ENCODE measurements at places on chromosomes 11 and 22.

DNA sequence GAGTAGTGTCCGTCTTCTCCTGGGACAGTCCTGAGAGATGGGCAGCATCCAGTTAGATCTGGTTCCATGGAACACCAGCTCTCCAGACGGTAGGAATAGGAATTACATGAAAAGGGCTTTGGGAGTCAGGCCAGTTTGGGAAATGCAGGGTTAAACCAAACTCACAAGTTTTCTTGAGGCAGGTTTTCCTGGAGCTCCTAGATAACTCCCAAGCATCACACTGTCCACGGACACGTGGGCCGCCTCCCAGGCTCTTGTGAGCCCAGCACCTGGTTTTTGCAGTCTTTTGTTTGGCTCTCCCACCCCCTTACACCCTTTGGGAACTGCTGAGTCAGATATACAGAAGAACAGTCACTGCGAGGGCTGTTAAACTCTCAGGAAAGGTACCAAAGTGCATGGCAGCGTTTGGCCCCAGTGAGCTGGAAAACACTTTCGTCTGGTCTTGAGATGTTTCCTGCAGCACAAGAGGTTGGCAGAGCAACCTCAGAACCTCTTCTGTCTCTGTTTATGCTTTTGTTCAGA is 90.0 kb downstream of the BCR start:
- no peak for DNase-seq

DNA sequence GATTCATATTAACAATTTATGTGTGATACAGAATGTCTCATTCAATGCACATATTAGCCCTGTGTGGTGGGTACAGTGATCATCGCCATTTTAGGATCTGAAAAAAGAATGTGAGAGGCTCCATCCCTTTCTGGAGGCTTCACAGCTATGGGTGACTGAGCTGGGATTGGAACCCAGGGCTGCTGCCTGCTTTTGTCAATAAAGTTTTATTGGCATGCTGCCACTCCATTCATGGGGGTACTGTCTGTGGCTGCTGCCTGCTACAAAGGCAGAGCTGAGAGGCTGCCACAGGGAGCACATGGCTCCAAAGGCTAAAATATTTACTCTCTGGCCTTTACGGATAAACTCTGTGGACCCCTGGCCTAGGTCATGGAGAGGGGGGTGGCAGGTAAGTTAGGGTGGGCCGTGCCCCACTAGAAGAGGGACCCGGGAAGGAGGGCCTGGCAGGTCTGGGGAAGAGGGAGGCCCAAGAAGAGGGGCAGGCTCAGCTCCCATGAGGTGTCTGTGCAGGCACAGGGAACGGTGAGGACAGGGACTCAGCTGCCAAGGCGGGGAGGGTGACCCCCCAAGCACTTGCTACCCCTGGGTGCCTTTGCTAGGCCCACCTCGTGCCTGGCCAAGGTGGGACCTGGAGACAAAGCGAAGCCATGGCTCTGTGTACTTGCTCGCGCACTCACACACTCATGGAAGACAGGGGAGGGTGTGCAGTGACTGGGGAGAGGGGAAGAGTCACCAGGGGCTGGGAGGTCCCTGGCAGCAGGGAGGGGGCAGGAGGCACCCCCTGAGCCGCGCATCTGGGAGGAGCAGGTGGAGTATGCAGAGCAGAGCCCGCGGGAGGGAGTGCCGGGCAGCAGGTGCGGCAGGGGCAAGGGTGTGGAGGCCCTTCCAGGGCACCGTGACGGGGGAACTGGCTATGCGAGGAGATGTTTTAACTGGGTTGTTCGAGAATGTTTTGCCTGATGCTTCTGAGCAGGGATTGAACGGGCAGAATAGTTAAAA is 335.3 kb downstream of the CTTN start:
- DNase-seq, result no peak

- no peak for DNase-seq
Measured at GRCh38 chr11:93704237-93704636, 37.1 kb downstream of the TAF1D start.

DNA sequence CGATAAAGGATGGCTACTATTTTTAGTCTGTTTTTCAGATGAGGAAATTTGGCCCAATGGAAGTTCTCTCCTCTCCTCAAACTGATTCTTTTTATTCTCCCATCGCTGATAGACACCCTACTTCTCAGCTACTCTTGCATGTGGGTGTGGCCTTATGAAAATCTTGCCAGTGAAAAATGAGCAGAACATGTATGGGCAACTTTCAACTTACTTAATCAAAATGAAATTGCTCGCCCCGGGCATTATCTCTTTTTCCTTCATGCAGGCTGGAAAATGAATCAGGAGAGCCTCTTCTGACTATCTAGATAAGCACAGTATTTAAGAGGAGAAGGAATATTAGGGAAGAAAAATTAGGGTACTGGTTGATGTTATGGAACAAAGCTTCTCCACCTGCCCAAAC is 2354.7 kb upstream of the RAG2 start:
- DNase-seq, result no peak

GRCh38 chr11:2416765-2417164 is 16.2 kb downstream of the TSSC4 start:
- no peak for DNase-seq

GRCh38 chr11:119373921-119374631 is 7.4 kb downstream of the USP2 start:
- DNase-seq, result peak; percentile 65

GRCh38 chr11:44003736-44004451 is 43.9 kb upstream of the ACCSL start:
- no peak for DNase-seq

- no peak for DNase-seq
Measured at GRCh38 chr11:33160136-33160535, 1.1 kb downstream of the CSTF3 start.

- no peak for DNase-seq
Measured at GRCh38 chr11:7833527-7833926, 36.8 kb upstream of the OR5P2 start.

- DNase-seq, result peak; percentile 31
Measured at GRCh38 chr11:75272821-75273301, 32.3 kb downstream of the TPBGL start.

DNA sequence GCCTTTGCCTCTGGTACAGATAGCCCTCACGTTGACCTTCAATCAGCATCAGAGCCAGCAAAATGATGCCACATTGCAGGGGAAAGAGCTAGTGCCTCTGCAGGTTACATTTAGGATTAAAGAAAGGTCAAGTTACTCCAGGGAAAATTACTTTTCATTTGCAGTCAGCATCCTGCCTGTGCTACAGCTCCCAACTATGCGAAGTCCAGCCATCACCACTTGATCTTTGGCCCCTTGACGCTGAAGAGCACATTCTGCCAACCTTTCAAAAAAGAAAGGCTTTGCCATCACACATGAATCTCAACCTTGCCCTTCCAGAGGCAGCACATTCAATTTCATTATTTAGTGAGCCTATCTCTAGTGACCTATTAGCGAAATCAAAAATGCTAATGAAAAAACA is 11.3 kb downstream of the FJX1 start:
- no peak for DNase-seq

GRCh38 chr22:37823134-37823985 is at the start of gene GALR3:
Gene GALR3, plus strand, starts transcription at chr22:37823382. Its CDS starts 25 bp downstream, at chr22:37823407.
- DNase-seq, result no peak

DNA sequence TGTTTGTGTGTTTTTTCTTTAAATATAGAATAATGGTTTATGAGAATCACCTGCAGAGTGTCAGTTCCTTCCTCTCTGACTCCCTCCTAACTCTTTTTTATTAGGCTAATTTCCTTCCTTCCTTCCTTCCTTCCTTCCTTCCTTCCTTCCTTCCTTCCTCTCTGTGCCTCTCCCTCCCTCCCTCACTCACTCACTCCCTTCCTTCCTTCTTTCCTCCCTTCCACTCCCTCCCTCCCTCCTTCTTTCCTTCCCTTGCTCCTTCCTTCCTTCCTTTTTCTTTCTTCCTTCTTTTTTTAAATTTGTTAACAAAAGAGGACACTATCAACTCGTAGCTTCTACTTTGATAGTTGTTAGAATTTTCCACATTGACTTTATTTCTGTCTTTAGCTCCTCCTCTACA is 152.3 kb upstream of the SEZ6L start:
- DNase-seq, result no peak

DNA sequence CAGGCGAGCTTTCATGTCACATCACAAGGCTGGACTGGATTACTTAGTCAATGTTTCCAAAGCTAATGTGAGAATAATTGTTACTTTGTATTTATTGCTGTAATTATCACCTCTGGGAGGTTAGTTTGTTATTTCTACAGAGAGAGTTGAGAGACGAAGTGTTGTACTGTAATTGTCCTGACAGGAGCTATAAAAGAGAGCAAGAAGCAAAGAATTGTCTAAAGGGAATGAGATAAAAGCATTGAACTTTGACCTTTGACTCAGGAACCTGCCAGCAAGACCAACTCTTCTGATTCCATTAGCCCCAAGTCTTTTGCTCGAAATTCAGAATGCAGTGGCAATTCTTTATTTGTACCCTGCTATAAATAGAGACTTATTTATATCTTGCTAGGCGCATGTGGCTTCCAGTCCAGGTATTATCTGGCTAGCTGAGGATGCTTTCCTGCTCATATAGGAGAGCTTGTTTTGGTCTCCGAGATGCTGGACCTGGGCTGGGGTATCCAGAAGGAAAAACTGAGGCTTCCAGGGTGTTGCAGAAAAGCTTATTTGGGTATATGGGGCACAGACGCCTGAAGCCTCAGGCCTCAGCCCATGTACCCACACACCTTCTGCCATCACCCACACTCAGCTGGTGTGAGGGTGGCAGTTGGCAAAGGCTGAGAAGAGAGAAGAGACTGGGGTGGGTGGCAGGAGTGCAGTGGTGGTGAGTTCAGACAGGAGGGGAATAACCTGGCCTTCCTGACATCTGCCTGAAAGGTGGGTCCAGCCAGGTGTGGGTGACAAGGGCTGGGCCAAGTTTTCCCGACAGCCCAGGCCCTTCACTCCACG is 40.7 kb downstream of the SYT13 start:
- no peak for DNase-seq

- DNase-seq, result no peak
Measured at GRCh38 chr11:75347781-75348566, 3.5 kb downstream of the ARRB1 start.

DNA sequence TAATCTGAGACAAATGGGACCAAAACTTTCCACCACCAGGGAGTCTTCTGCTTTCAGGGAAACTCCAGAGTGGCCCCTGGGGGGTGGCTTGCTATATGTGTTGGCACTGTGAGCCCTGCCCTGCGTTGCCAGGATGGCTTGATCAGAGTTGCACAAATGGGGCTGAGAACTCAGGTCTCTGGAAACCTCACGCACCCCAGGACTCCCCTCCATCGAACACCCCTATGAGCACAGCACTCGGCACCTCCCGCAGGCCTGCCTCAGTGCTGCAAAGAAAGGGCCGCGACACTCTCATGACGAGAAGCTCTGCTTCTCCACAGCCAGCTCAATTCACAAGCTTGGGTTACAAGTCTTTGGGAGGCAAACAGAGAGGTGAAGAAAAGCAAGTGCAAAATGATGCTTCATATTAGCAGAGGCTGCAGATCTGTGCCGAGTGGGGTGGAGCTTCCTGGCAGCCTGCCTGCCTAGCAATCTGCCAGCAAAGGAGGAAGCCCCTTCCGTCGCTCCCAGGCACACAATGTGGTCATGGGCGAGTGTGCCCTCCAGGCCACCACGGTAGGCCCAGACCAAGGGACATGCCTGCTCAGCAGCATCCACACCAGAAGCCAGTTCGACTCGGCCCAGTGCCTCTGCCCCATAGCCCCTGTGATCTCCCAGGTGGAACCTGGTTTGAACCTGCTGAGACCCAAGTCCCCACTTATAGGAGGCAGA is 55.7 kb downstream of the MYH9 start:
- DNase-seq, result peak; percentile 69
